Left colon (tissue), 2 donors: ENCODE measurements at places on chromosomes 6 and 20.

GRCh38 chr6:133767357-133767970 is 121.4 kb upstream of the TCF21 start:
- no peak for DNase-seq

DNA sequence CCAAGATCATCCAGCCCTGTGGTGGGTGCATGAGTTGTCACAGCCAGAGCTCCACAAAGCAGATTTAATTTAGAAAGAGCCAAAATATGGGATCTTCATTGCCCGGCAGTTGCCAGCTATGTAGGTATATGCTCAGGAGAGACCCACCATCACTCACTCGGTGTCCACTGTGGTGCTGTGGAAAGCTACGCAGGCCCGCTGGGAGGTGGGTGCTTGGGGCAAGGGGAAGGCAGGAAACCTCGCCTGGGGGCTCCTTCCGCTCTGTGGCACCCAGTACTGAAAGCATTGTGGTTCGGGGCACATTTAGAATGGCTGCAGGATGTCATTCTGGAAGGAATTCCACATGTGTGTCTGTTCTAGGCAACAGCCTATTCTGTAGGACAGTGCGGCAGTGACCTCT is 259.9 kb downstream of the TAF4 start:
- DNase-seq, result no peak

DNA sequence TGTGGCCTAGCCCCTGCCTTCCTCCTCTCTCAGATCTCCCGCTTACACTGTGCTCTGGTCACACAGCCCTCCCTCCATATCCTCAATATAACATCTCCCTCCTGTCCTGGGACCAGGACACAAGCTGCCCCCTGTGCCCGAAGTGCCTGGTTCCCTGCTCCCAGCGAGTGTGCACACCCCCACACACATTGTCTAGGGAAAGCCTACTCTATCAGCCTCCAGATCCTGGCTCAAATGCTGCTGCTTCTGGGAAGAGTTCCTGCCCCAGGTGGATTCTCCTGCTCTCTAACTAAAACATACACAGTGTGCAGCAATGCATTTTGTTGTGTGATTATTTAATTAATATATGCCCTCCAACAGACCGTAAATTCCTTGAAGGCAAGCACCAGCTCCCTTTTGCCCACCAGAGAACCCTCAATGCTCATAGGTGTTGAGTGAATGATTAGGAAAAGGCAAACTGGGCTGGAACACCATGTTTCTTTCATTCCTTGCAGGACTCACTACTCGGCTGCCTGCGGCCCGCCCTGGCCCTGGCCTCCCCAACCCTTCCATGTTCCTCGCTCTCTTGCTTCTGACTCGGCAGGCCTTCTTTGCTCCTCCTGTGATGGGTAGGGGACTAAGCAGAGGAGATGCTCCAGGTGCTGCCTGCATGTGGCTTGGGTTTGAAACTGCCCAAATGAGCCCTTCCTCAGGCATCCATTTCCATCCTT is 194.6 kb downstream of the ZDHHC14 start:
- DNase-seq, result no peak

DNA sequence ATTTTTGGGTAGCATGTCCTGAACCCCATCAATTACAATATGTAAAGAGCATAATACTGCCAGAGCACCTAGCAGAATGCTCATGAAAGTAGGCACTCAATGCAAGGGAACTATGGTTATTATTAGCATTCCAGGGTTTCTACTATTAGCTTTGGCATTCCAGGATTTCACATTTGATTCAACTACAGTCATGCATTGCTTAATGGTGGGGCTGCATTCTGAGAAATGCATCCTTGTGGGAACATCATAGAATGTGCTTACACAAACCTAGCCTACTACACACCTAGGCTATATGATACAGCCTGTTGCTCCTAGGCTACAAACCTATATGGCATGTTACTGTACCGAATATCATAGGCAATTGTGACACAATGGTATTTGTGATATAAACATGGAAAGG is 247.8 kb downstream of the CD83 start:
- DNase-seq, result no peak

DNA sequence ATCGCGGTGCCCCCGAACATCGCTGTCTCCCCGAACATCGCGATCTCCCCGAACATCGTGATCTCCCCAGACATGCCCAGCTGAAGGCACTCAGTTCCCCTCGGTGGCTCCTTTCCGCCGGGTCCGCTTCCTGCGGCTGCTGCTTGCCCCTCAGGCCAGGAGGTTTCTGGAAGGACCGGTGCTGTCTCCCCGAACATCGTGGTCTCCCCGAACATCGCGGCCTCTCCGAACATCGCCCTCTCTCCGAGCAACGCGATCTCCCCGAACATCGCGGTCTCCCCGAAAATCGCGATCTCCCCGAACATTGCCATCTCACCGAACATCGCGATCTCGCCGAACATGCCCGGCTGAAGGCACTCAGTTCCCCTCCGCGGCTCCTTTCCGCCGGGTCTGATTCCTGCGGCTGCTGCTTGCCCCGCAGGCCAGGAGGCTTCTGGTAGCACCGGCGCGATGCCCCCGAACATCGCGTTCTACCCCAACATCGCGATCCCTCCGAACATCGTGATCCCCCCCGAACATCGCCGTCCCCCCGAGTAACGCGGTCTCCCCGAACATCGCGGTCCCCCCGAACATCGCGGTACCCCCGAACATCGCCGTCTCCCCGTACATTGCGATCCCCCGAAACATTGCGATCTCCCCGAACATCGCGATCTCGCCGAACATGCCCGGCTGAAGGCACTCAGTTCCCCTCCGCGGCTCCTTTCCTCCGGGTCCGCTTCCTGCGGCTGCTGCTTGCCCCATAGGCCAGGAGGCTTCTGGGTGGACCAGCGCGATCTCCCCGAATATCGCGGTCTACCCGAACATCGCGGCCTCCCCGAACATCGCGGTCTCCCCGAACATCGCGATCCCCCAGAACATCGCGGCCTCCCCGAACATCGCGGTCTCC is 808 bp downstream of the ULBP1 start:
- peak; percentile 13 for DNase-seq

- DNase-seq, result no peak
Measured at GRCh38 chr20:33883164-33883563, 72.0 kb downstream of the CHMP4B start.

DNA sequence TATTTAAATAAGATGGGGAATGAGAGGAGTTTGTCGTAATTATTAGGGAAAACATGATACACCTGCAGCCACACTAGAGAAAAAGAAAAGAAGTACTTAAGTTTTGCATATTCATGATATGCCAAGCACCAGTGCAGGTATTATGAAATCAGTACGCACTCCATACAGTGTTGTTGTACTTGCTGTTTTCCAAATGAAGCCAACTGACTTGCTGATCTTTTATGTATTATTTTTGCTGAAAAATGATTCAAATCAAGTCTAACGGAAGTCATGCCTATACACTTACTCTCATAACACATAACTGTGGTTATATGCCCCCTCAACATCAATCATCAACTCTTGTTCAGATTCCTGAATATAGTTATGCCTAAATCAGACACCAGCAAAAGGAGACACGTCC is 584.9 kb upstream of the EYS start:
- no peak for DNase-seq

GRCh38 chr6:40671001-40671693 is 84.0 kb upstream of the LRFN2 start:
- DNase-seq, result peak; percentile 4

GRCh38 chr6:105884426-105884825 is 201.7 kb upstream of the PRDM1 start:
- DNase-seq, result no peak

DNA sequence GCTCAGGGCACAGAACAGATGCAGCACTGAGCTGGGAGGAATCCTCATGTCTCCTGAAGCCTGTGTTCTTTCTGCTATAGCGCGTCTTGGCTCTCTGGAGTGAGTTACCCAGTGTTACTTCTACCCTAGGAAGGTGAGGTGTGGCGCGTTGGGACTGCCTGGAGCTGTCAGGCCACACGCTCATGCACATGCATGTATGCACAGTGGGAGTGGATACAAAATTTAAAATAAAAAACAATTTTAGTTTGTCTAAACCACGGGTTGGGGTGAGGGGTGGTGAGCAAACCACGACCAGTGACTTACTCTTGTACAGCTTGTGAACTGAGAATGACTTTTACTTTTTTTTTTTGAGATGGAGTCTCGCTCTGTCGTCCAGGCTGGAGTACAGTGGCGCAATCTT is 298.6 kb upstream of the SUPT3H start:
- DNase-seq, result no peak

- no peak for DNase-seq
Measured at GRCh38 chr20:19699180-19699971, 58.7 kb upstream of the RIN2 start.

GRCh38 chr6:161557333-161558107 is 283.7 kb upstream of the AGPAT4 start:
- DNase-seq, result no peak

- no peak for DNase-seq
Measured at GRCh38 chr20:58457083-58457695, 58.0 kb downstream of the APCDD1L start.

DNA sequence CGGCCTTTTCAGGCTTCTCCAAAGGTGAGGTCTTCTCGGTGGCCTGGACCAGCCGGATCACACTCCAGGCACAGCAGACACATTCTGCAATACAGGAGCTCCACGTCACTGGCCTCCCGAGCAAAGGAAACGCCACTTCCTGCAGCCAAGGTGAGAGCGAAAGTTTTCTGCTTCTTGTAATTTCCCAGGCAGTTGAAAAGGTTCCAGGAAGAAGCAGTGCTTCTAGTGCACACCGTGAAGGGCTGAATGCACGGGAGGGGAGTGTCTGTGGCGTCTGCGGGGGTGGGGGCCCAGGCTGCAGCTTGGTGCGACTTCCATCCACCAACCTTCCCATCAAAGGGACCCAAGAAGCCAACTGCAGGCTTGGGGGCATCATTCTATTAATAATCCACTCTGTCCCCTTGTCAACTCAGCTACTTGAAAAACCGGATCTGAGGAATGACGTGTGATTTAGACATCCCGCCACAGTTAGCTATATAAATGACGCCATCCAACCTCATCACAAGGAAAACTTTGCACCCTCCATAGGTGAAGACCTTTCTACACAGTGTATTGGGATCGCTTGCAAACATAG is 61.1 kb downstream of the NFATC2 start:
- DNase-seq, result no peak
